Stimulated activated naive CD8-positive, alpha-beta T cell treated with anti-CD3 and anti-CD28 coated beads, Interleukin-15, Interleukin-2, amounts not matched to agents 100 U/mL and 50 U/mL, for 24 hours (primary cell): ENCODE measurements at places on chromosomes 3 and 15.

GRCh38 chr3:80055306-80055705, 287.5 kb upstream of the ROBO1 start:
- no peak for DNase-seq

GRCh38 chr3:77932926-77933325, 893.0 kb downstream of the ROBO2 start:
- DNase-seq: no peak

GRCh38 chr3:55651011-55651410, 163.9 kb upstream of the WNT5A start:
- DNase-seq: no peak

GRCh38 chr3:161560008-161560637, 63.5 kb downstream of the OTOL1 start:
- DNase-seq: no peak

- no peak for DNase-seq
Measured at GRCh38 chr3:154129625-154130024, 8.4 kb downstream of the ARHGEF26 start.

- peak; percentile 88 for DNase-seq
Measured at GRCh38 chr3:13461169-13462124, 18.7 kb upstream of the HDAC11 start.

DNA sequence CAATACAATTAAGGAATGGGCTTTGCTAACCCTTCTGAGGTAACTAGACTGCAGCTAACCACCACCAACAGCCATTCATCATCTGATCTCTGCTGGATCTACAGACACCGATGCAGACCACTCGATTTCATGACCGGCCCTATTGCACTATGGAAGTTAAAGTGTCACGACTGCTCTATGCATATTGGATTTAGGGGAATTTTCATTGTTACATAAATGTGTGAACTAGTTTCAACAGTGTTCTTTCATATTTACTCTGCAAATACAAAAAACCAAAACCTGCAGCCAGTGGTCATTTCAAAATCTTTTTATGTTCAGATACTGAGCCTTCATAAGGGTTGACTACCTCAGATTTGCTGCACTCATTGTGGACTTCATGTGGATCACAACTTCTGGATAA, 14.5 kb downstream of the CDV3 start:
- DNase-seq: no peak

GRCh38 chr3:100044369-100044768, 69.9 kb downstream of the FILIP1L start:
- DNase-seq: no peak

DNA sequence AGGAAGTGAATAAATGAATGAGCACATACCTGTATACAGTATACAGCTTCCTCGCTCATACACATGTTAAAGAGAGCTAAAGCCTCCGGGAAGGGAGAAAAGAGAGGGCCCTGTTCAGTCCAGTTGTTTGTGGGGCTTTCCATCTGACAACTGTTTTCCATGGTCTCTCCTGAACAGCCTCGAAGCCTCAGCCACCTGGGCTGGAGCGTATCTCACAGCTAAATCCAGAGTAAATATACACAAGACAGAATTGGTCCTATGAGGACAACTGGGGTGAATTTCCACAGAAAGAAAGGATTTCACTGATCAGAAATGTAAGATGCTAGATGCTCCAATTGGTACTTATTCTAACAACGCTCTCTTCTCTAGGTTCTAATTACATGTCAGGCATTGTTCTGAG, 103.5 kb downstream of the LIPC start:
- no peak for DNase-seq

- peak; percentile 62 for DNase-seq
Measured at GRCh38 chr3:50574444-50574831, 5.1 kb downstream of the HEMK1 start.

GRCh38 chr15:67118808-67119207, 53.4 kb downstream of the SMAD3 start:
- DNase-seq: no peak
